ENCODE measurements at places on chromosomes 3 and 15. TPM values are rescaled to one million over a fixed set of nuclear protein-coding genes. Genes with fewer than 3 reads are reported as not detected.

DNA sequence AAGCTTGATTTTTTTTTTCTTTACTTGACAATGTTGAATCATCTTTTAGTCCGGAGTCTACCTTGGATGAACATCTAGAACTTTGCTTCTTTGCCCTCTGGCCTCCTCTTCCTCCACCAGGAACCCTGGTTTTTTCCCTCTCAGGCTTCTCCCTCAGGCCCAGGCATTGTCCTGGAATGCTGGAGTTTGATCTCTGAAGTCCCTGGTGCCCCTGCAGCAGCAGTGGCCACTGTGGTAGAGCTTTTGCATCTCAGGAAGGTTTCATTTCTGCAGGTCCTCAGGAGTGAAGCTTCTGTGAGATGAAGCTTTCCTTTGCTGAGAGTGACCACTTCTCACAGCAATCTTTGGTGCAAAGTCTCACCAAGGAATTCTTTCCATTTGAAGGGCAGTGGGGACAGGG is 39.0 kb upstream of the NEDD4 start:
- no peak for DNase-seq

GRCh38 chr3:189947948-189948723 is 172.6 kb downstream of the P3H2 start:
- DNase-seq, result peak; percentile 47

- DNase-seq, result no peak
Measured at GRCh38 chr15:71748293-71748718, 62.0 kb upstream of the NR2E3 start.

DNA sequence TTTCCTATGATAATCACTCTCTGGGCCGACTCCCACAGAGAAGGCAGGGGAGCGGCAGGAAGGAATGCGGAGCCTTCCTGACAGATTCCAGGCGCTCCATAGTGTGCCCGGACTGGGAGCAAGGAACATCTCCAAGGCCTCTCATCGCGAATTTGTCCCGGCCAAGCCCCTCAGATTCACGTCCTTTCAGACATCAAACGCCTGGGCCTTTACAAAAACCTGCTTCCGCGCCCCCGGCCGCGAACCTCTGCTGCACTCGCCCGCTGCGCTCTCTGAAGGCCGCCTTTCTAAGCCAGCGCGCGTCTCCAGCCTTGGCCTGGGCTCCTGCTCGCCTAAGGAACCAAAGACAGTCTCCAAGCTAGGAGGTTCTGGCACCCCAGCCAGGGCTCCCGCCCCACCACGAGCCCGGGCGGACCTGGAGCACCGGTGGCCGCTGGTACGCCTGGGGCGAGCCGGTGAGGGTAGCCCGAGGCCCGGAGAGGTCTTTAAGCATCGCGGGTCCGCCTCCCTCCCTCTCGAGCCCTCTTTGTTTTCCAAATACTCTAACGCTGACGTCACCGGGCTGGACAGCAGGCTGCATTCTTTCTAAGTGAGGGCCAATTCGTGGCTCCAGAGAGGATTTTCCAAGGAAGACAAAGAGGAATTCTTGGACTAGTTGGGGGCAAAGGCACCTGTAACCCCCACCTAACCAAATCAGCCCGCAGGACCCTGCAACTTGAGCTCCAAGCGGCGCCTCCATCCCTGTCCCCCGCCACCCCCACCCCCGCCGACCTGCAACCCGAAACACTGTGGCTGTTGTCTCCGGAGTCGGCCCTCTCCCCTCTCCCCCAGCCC is 759 bp downstream of the AMOTL2 start:
- peak; percentile 96 for DNase-seq

GRCh38 chr3:28317438-28318022 is 31.0 kb upstream of the ZCWPW2 start:
- DNase-seq, result peak; percentile 24

- DNase-seq, result no peak
Measured at GRCh38 chr3:38578551-38578950, 70.9 kb downstream of the SCN5A start.

DNA sequence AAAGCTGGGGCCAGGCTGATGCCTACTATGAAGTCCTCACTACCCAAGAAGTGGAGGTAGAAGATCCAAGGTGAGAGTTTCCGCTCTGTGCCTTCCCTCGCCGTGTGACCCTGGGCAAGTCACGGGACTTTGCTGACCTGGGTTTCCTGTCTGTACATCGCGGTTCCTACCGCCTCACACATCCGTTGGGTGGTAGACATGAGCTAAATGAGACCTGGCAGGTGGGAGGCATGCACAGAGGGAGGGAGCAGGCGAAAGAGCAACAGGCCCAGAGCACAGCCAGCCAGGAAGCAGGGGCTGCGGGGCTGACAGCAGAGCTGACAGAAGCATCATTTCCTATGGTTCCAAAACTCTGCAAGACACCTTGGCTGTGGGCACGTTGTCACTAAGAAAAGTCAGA is 157.3 kb upstream of the BHLHE40 start:
- no peak for DNase-seq

DNA sequence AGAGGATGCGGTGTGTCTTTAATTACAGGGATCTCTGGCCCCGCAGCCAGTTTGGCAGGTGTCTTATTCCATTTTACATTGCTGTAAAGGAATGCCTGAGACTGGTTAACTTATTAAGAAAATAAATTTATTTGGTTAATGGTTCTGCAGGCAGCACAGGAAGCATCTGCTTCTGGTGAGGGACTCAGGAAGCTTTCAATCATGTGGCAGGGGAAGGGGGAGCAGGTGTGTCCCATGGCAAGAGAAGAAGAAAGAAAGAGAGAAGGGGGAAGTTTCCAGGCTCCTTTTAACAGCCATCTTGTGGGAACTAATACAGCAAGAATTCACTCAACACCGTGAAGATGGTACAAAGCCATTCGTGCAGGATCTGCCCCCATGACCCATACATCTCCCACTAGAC is 128.0 kb upstream of the CRBN start:
- DNase-seq, result no peak

DNA sequence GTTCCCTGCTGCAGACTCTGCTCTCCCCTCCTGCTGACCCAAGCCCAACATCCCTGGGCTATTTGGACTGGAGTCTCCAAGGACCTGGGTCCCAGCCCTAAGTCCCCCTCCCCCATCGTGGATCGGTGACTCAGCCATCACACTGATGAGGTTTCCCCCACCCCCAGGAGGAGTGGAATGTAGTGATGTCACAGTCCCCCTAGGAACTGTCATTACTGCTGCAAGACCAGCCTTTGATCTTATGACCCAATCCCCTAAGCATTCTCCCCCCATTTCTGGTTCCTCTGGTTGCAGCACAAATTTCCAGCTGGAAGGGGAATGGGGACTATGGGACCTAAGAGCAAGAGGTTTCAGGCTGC is 63.4 kb upstream of the CSPG4 start:
- no peak for DNase-seq

- no peak for DNase-seq
Measured at GRCh38 chr15:100448481-100448880, 80.3 kb downstream of the CERS3 start.

GRCh38 chr3:143132246-143132980 is 12.8 kb downstream of the CHST2 start:
- DNase-seq, result no peak

DNA sequence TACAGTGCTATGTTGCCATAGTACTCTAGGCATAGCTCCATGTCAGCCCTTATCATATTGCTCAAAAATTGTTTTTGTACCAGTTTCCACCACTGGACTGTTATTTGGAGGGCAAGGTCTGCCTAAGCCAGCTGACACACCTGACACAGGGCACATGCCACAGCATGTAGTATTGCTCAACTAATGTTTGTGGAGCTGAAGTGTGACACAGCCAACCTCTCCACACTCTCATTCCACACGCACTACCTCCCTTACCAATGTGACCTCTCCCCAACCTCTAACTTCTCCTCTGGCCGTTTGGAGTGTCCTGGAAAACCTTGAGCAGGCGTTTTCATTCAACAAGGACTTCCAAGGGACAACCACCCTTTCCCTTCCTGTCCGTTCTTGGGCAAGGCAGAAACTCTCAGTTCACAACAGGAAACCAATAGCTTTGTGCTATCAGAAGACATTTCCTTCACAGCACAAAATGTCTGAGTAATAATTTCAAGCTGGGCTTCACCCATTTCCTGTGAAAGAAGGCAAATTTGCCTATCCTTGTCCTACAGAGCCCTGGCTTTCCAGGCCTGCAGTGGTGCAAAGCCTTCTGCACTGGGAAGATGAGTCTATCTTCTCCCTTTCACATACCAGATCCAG is 38.4 kb downstream of the TLNRD1 start:
- DNase-seq, result no peak

DNA sequence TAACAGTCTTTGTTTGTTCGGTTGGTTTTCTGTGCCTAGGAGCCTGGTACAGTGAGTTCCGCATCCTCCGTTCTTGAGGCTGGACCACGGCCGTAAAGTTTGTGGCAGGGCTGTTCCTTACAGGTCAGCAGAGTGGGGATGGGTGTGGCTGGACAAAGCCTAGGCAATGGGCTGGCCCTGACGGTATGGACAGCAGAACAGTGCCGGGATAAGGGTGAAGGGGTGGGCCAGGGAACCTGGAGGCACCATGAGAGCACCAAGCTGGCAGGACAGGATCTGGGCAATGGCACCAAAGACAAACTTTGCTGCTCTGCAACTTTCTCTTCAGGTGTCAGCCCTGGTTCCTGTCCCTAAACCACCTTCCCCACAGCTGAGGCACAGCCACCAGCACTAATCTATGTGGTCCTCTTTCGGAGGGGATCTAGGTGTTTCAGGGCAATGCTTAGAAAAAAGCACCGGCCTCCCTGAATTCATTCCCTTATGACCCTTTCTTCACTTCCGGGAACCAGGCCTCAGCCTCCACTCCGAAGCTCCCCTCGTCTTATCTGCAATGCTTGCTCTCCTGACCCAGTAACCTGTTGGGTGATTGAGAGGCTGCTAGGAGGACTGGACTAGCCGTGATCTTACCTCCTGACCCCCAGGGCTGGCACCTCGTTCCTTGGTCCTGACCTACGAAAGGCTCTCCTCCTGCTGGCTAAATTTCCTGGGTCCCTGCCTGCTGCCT is 54.4 kb downstream of the KLHL6 start:
- no peak for DNase-seq

ISLR2 gene
- 8.4 TPM for total RNA-seq

CCR4 gene
- total RNA-seq, result not detected

GPR160 gene
- 1.3 TPM for total RNA-seq

GATA2 gene
- total RNA-seq, result 6.3 TPM
